Stimulated activated naive B cell treated with anti-CD40 and anti-IgM and Interleukin-4, amounts not matched to agents 10 μg/mL and 1 μg/mL and 100 μg/mL, for 72 hours (primary cell): ENCODE measurements at places on chromosomes 3 and 15.

- no peak for DNase-seq
Observed at GRCh38 chr15:52822475-52822874, 32.3 kb upstream of the ONECUT1 start.

DNA sequence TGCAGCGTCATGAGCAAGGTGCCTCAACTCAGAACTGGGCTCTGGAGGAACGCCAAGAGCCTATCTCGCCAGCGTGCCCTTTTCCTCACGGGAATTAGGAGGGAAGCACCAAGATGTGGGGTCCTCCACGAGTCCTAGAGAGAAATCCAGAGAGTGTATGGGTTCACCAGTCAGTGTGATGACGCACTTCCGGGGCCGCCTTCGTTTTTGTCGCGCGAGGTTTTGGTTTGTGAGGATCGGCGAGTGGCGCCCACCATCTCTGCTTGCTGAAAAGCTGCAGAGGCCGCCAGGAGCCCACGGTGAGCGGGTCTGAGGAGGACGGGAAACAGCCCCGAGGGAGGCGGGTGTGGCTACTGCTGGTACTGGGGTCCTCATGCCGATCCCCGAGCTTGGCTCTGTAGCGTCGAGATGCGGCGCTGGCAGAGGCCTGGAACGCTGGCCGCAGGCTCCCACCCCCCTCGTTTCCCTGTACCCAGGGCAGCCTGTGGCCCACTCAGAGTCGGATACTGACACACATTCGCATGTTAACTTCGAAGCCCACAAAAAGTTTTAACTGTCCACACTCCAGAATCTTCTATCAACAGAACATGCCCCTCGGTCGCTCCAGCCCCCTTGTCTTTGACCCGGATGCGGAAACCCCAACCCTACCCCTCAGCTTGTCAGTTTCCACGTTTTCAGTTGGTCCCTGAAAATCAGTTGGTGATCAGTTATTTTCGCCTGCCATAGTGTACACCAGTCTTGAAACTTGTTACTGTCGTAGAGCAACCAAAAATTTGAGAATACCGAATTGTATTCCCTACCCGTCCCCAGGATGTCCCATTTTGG, 30.4 kb downstream of the ZNF662 start:
- DNase-seq = no peak

DNA sequence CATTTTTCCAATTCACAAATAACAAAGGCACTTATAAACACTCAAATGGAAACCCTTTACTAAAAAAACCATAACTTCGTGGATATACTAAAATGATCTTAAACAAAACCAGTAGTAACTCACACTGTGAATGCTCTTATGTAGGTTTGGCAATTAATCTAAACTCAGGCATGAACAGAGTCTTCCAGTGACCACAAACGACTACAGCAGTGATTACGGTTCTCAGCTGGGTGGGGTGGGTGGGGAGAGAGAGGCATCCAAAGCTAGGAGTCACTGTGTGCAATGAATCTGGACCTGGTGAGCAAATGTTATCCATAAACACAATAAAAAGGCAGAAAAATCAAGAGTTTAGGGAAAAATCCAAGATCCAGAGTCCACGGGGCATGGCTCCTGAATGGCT, 21.3 kb downstream of the SLC12A8 start:
- no peak for DNase-seq

- DNase-seq = no peak
Observed at GRCh38 chr3:150138824-150139223, 168.1 kb upstream of the PFN2 start.

GRCh38 chr15:56074481-56075265, 81.3 kb upstream of the NEDD4 start:
- no peak for DNase-seq

DNA sequence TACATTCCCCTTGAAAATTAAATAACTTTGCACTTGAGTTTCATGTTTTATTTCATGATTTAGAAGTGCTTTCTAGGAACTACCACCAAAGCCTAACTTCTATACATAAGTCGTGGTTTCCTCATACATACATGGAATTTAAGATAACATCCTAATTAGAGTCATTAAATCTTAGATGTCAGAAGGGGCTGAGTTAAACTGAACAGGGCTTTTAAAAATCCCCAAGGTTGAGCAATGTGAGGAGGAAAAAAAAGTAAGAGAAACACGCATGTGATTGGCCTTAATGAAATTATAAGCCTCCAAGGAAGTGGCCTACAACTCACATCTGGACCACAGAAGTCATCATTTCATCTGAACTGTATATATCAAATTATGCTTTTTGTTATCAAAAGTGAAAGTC, 303.1 kb upstream of the SEMA6D start:
- DNase-seq = no peak

GRCh38 chr3:22585911-22586310, 617.2 kb upstream of the UBE2E2 start:
- no peak for DNase-seq

- no peak for DNase-seq
Observed at GRCh38 chr15:74754593-74755215, 6.1 kb downstream of the CYP1A2 start.

- DNase-seq = no peak
Observed at GRCh38 chr15:89244574-89244903, 760 bp downstream of the FANCI start.

DNA sequence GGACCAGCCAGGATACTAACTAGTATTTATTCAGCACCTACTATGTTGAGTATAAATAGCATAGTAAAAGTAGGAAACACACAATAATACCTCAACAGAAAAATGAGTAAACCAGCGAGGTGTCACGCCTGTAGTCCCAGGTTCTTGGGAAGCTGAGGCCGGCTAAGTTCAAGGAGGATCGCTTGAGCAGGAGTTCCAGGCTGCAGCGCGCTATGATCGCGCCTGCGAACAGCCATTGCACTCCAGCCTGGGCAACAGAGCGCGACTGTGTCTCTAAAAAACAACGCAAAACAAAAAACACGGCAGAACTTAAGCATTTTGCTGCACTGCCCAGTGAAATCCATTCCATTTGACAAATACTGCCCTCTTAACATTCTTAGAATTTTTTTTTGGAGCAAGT, 1.3 kb upstream of the DENND6A start:
- no peak for DNase-seq

- DNase-seq = no peak
Observed at GRCh38 chr3:107211608-107212007, 165.6 kb upstream of the CCDC54 start.

- no peak for DNase-seq
Observed at GRCh38 chr3:110859993-110860392, 211.6 kb upstream of the NECTIN3 start.

- no peak for DNase-seq
Observed at GRCh38 chr15:91941871-91942658, 88.6 kb downstream of the SLCO3A1 start.

DNA sequence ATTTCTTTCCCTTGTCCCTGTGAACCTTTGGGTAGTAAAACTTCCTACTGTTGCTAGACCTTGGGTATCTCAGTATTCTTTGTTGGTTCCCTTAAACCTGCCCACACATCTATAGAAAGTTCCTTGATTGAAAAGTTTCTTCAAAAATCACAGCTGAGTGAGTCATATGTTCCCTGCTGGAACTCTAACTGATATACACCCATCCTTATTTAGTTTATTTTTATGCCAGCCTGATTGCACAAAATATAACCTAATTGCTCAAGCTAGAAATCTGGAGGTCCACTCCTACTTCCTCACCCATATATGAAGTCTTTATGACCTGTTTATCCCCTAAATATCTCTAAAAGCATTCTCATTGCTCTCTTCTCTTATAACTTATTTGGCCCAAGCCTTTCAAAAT, 13.7 kb upstream of the GJD2 start:
- DNase-seq = no peak

DNA sequence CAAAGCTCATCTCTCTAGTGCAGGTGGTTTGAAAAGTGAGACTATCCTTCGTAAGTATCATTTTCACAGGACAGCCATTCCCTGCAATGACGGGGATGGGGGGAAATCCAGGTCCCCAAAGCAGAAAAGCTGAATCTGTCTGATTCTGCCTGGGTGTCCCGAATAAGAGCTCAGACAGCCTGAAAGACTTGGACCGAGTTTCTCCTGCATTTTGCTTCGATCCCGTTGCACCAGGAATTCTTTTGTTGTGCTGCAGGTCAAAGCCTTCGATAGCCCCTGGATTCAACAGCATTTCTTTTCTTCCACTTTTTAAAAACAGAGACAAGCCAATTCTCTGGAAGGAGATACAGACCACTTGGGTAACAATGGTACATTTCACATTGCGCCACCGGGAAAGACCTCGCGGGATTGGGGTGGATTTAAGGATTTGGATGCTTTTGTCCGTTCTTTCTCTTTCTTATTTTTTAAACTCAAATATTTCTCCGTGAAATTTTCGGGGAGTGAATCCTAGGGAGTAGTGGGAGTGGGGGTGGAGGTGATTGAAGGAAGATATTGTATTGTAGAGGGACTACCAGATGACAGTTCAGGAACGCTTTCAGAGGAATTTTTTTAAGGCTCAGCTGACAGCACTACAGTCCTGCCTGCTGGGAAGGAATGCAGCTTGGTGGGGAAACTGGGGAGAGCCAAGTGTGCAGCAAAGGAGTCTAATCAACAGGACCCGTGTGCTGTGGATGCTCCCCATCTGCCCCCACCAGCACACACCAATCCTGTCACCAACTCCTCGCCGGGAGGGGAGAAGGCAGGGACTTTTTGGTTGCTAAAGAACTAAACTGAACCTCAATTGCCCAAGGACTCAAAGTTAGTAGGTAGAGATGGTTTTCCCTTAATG, 2.6 kb downstream of the SLITRK3 start:
- no peak for DNase-seq

DNA sequence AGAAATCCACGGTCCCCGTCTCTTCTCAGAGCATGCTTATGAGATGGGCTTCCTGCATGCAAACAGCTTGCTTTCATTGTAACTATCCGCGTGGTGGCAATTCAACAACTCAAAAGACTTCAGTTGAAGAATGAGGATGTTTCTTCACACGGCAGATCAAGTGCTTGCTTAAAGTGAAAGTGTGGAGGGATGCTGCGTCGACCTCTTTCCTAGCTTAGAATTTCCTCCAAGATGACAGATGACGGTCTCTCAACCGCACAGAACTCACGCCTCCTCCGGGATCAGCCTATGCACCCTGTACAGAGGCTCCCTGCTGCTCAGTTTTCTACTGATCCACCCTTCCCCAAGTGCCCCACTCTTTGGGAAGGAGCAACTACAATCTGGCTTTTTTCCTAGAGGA, 47.8 kb downstream of the PCSK6 start:
- DNase-seq = no peak

DNA sequence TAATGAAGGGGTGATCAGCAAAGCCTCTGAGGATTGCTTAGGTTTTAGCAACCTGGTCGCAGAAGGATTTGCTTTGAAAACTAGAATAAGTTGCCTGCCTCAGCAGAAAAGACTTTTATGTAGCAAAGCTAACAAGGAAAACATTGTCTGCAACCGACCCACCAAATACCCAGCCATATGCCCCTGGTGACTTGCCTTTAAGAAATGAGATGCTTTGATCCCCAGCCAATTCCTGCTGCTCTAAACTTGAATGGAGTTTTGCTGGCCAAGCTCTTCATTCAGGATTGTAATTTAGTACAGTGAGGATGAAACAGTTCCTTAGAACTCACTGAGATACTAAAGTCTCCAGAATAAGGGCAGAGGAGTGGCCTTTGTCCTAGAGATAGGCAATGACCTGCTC, 139.8 kb upstream of the PROK2 start:
- no peak for DNase-seq

DNA sequence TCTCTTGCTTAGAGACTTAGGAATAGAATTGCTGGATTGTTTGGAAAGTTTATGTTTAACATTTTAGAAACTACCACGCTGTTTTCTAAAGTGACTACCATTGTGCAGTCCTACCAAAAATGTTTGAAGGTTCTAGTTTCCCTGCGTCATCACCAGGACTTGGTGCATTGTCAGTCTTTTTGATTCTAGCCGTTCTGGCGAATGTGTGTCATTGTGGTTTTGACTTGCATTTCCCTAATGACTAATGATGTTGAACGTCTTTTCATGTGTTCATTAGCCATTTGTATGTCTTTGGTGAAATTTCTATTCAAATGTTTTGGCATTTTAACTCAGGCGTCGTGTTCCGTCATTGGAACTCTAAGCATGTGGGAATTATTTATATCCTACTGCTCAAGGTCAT, 58.0 kb downstream of the CHD2 start:
- no peak for DNase-seq

- DNase-seq = no peak
Observed at GRCh38 chr15:31032961-31033371, 41.5 kb upstream of the MTMR10 start.

DNA sequence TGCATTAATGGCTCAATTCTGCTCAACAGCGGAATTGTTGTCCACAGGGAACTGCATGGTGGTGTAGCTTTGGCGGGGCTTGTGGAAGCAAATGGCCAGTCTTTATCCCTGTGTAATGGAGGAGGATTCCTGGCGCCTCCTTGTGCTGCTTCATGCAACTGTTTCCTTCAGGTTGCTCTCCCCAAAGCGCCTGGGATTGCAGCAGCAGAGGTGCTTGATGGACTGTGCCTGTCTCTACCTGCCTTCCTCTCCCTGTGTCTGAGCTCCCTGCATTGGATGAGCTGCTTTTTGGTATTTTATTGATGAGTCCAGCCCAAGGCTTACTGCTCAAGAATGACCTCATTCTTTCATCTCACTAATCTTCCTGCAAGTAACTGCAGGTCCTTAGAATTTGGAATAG, 72.9 kb upstream of the NDN start:
- no peak for DNase-seq

DNA sequence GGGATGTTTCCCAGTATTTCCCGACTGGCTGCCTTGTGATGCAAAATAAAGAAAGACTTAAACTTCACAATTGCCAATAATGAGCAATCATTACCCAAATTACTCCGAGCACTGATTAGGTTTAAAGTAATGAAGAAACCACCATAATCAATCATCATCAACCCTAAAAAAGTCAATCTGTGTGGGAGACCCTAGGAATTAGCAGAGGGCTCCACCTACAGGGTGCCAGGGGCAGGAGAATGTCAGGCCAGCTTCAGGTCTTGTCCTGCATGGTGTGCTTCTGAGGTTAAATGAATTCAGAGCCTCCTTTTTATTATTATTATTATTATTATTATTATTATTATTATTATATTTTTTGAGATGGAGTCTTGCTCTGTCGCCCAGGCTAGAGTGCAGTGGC, 478.0 kb upstream of the ARRDC4 start:
- no peak for DNase-seq

DNA sequence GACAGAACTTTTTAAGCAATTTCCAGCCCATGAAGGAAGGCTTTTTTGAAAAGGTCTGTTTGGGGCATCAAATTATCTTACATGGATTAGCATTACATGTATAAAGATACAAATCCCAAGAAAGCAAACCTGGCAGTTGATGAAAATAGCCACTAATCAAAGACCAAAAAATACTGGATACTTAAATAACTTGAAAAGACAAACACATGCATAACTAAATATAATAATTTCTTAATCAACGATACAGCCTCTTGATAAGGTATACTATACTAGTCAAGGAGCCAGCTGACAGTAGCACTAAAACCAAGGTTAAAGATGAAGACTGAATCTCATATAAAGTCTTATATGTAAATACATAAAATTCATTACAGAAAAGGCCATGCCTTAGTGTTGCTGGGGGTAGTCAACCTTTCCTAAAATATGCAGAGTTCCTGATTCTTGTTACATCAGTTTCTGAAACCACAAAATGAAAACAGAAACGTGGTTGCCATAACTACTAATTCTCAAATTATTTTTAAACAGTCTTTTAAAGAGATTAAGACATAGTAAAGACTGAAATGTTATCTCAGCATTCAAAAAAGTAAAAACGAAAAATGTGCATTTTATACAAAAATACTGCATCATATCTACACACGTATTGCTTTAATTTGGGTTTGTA, 2.0 kb downstream of the ANKRD28 start:
- no peak for DNase-seq
